ENCODE measurements at places on chromosomes 3 and 15. TPM values are rescaled to one million over a fixed set of nuclear protein-coding genes. Genes with fewer than 3 reads are reported as not detected.

- H3K4me3 ChIP-seq: no peak overlapping the region
- H3K27ac ChIP-seq: peak overlapping the region; percentile 25
- peaks cover 79% of the 10 kb centered on the region for H3K36me3 ChIP-seq
- H3K4me1 ChIP-seq: peaks cover 16% of the 10 kb centered on the region
- no peaks in the 10 kb centered on the region for H3K27me3 ChIP-seq
- DNase-seq: peak; percentile 74
These were observed 21.8 kb upstream of the ANPEP start for GRCh38 chr15:89836267-89837133.

Gene APBA2
- 8.3 TPM for total RNA-seq

Gene SLC6A20
- 0.33 TPM for total RNA-seq

Gene OR5AC2
- total RNA-seq: not detected

GRCh38 chr15:63522225-63522578 is 17.8 kb downstream of the USP3 start:
- peaks cover 83% of the 10 kb centered on the region for H3K4me1 ChIP-seq
- no peaks in the 10 kb centered on the region for H3K36me3 ChIP-seq
- H3K27me3 ChIP-seq: no peaks in the 10 kb centered on the region
- H3K27ac ChIP-seq: no peak overlapping the region

GRCh38 chr3:102180280-102180931 is 254.4 kb upstream of the ZPLD1 start:
- no peak overlapping the region for H3K4me3 ChIP-seq
- no peak for DNase-seq
- H3K4me1 ChIP-seq: peaks cover 49% of the 10 kb centered on the region
- no peaks in the 10 kb centered on the region for H3K27me3 ChIP-seq

- H3K27ac ChIP-seq: no peak overlapping the region
- H3K27me3 ChIP-seq: no peaks in the 10 kb centered on the region
- H3K4me3 ChIP-seq: no peak overlapping the region
- peaks cover 10% of the 10 kb centered on the region for H3K36me3 ChIP-seq
- DNase-seq: no peak
- no peaks in the 10 kb centered on the region for H3K4me1 ChIP-seq
These were observed 172.2 kb upstream of the TSPAN3 start for GRCh38 chr15:77243135-77243534.

DNA sequence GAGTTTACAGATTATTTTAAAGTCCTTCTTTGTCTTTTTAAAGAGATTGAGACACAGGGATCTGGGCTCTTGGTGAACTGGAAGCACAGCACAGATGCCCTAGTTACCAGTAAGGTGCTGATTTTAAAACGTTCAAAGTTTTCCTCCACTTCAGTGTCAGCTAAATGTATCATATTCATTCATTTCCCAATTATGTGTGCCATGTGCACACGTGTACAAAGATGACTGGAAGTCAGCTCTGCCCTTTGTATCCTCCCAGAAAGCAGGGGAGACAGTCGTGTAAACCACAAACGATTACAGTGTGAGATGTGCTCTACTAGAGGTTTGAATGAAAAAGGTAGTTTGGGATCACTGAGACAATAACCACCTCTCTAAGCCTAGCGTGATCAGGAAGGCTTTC is 730 bp downstream of the ZKSCAN7 start:
- DNase-seq: no peak
- peaks cover 4% of the 10 kb centered on the region for H3K36me3 ChIP-seq

Gene CFAP100
- not detected for total RNA-seq

- no peaks in the 10 kb centered on the region for H3K27me3 ChIP-seq
- DNase-seq: no peak
- H3K36me3 ChIP-seq: no peaks in the 10 kb centered on the region
- H3K4me1 ChIP-seq: peaks cover 9% of the 10 kb centered on the region
- no peak within 1 kb of the TSS for H3K4me3 ChIP-seq
These were observed at the start of gene LIPH for GRCh38 chr3:185552358-185552877. LIPH (minus strand) TSS chr3:185552588; CDS start chr3:185552471, 117 bp downstream.

- H3K36me3 ChIP-seq: no peaks in the 10 kb centered on the region
- H3K4me1 ChIP-seq: peaks cover 11% of the 10 kb centered on the region
- H3K27ac ChIP-seq: no peak overlapping the region
- no peaks in the 10 kb centered on the region for H3K27me3 ChIP-seq
- H3K4me3 ChIP-seq: no peak overlapping the region
- no peak for DNase-seq
These were observed 125.4 kb upstream of the RAD18 start for GRCh38 chr3:9088441-9089353.

DNA sequence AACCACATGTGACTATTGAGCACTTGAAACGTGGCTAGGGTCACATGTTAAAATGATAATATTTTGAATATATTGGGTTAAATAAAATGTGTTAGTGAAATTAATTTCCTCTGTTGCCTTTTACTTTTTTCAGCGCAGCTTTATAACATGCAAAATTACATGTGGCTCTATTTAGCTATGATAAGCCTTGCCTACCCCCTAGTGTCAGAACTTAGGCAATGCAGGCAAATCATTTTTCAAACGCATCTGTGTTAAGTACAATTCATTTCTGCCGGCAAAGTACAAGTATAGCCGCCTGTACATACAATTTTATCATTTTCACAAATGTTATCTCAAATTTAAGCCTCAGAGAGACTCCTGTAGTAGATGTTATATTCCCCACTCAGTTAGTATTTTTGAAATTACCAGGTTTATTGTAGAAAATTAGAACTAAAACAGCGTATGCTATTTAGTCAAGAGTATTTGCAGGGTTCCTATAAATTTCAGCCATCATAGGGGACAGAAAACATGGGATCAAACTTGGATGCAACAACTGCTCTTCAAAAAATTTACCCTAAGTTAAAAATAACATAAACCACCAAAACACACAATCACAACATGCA is 56.1 kb downstream of the TAFA4 start:
- no peaks in the 10 kb centered on the region for H3K4me1 ChIP-seq
- peaks cover 4% of the 10 kb centered on the region for H3K27me3 ChIP-seq
- no peak overlapping the region for H3K4me3 ChIP-seq

Gene C3orf20
- total RNA-seq: not detected

- no peaks in the 10 kb centered on the region for H3K36me3 ChIP-seq
- H3K27ac ChIP-seq: no peak overlapping the region
- DNase-seq: no peak
- H3K4me3 ChIP-seq: no peak overlapping the region
These were observed 64.6 kb downstream of the EFL1 start for GRCh38 chr15:82197733-82198594.

DNA sequence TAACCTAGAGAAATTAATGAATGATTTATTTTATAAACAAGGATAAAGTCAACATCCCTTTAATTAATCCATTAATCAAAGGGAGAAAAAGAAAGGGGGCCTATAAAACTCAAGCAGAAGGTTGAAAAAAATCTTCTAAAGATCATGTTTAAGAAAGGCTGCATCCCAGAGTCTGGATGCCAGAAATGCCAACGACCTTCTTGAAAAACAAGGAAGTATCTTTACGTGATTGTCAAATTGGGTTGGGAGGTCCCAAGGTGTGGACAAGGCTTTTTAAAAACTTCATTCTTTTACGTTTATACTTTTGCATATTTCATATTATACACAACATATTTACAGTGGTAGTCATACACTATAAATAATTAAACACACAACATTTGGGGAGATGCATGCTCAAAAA is 1.6 kb downstream of the GOLGB1 start:
- no peaks in the 10 kb centered on the region for H3K27me3 ChIP-seq
- no peak overlapping the region for H3K27ac ChIP-seq
- H3K4me3 ChIP-seq: peak overlapping the region; percentile 83
- no peaks in the 10 kb centered on the region for H3K36me3 ChIP-seq
- peaks cover 28% of the 10 kb centered on the region for H3K4me1 ChIP-seq

DNA sequence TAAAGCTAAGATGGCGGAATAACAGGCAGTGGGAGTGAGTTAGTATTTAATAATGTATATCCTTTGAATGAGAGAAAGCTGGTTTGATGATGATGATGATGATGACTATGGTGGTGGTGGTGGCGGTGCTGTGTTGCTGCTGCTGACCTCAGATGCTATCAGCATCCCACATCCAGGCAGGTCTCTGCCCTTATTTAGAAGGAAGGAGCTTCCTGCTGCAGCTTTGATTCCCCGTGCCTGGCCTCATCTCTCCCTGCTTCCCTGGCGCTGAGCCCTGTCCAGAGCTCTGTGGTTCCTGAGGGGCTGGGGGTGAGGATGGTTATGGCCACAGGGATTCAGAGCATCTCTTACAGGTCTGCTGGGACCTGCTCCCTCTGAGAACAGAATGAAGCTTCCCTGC is 73.1 kb downstream of the RAB11A start:
- DNase-seq: no peak
- no peaks in the 10 kb centered on the region for H3K4me1 ChIP-seq
- no peak overlapping the region for H3K27ac ChIP-seq
- H3K36me3 ChIP-seq: no peaks in the 10 kb centered on the region

DNA sequence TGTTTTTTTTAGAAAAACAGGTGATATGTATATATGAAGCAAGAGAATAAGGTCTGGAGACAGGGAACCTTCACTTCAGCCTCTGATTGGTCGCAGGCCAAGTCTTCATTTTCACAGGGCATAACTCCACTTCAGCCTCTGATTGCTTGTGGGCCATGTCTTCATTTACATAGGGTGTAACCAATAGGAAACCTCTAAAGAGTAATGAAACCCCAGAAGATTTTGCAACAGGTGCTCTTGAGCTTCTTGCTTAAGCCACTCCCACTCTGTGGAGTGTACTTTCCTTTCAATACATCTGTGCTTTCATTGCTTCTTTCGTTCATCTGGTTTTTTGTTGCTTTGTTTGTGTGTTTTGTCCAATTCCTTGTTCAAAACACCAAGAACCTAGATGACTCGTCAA is 22.6 kb upstream of the SCG3 start:
- no peaks in the 10 kb centered on the region for H3K36me3 ChIP-seq
- no peak overlapping the region for H3K4me3 ChIP-seq
- DNase-seq: no peak
- no peaks in the 10 kb centered on the region for H3K4me1 ChIP-seq
- no peak overlapping the region for H3K27ac ChIP-seq

DNA sequence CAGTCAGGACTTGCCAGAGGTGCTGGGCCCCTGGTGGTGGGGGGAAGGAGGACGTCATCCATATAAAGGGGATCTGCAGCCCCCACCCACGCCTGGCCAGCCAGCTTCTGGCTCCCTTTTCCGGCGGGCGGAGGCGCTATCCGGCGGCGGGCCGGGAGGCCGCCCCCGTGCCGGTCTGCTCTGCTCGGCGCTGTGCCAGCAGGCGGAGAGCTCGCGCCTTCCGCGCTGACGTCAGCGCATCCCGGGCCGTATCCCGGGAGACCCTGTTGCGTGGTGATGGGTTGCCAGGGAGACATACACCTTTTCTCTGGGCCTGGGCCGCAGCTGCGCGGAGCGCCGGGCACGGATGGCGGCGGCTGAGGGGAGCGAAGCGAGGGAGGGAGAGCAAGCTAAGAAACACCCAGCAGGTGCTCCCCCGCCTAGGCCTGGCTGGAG is 1.1 kb downstream of the FAM131A start:
- H3K4me3 ChIP-seq: peak overlapping the region; percentile 84
- peaks cover 27% of the 10 kb centered on the region for H3K36me3 ChIP-seq
- H3K4me1 ChIP-seq: peaks cover 38% of the 10 kb centered on the region
- peak overlapping the region; percentile 99 for H3K27ac ChIP-seq
- DNase-seq: no peak

Gene SAMMSON
- total RNA-seq: 1.5 TPM

GRCh38 chr15:44763187-44763586 is 26.9 kb downstream of the TRIM69 start:
- no peaks in the 10 kb centered on the region for H3K27me3 ChIP-seq
- no peak overlapping the region for H3K27ac ChIP-seq
- H3K4me3 ChIP-seq: no peak overlapping the region
- no peaks in the 10 kb centered on the region for H3K4me1 ChIP-seq

DNA sequence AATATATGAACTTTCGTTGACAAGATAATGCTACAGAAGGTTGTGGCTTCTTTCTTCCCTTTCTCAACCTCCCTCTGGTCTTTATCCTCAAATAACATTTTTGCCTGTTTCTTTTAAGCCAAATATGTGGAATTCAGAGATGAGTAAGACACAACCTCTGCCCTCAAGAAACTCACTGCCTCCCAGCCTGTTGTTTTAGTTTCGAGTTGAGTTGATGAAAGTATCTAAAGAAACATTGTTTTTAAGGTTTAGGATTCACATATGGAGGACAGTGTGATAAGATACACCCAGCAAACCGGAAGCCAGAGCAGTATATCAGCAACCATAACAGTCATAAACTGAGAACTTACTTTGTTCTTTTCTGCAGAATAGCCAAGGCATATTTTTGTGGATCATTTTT is 218.6 kb downstream of the THSD4 start:
- H3K27me3 ChIP-seq: no peaks in the 10 kb centered on the region
- peaks cover 47% of the 10 kb centered on the region for H3K4me1 ChIP-seq
- no peak overlapping the region for H3K4me3 ChIP-seq
- DNase-seq: no peak

DNA sequence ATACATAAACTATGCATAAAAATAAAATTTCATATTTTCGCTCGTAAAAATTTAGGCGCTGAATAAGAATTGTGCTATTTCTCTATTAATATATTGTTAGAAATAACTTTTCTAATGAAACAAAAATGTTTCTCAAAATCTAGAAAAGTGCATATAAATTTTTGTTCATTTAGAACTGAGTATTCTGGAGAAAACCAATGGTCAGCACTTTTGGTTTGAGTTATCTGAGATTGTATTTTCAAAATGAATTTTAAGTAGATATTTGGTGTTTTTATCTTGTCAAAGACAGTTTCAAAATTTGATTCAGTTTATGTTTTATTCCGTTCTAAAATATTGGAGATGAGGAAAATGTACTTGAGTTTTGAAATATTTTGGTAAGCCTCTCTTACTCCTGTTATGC is 13.9 kb downstream of the MYNN start:
- H3K4me3 ChIP-seq: no peak overlapping the region
- no peak for DNase-seq
- H3K4me1 ChIP-seq: no peaks in the 10 kb centered on the region
- peaks cover 84% of the 10 kb centered on the region for H3K36me3 ChIP-seq
- H3K27me3 ChIP-seq: no peaks in the 10 kb centered on the region

Gene TIMP4
- total RNA-seq: 34.3 TPM

- no peak overlapping the region for H3K27ac ChIP-seq
- no peak for DNase-seq
- H3K27me3 ChIP-seq: no peaks in the 10 kb centered on the region
- no peaks in the 10 kb centered on the region for H3K36me3 ChIP-seq
These were observed 64.8 kb upstream of the ARL8B start for GRCh38 chr3:5057272-5057671.

Gene AADACL2
- total RNA-seq: 0.33 TPM

Gene CHSY1
- 31.6 TPM for total RNA-seq

DNA sequence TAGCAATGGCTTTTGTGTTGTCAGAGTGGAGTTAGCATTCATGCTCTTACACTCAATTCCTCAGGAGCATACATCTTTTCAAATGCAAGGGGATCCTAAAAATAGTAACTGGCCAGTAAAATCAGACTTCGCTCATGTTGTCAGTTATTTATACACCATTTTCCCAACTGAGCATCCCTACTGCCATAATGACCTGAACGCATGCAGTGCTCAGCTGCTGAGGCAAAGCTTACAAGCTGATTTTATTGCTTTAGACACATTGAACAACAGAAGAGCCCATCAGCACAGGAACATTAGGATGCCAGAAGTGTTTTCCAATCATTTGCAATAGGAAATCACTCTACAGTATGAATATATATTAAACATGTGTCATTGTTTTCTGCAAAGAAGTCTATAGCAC is 689.7 kb upstream of the BCHE start:
- H3K36me3 ChIP-seq: no peaks in the 10 kb centered on the region
- no peak overlapping the region for H3K27ac ChIP-seq
